Erythroblast (primary cell): ENCODE measurements at places on chromosomes 3 and 15.
A peak's percentile ranks its signal among the peaks of the same experiment; 100 is the strongest.

GRCh38 chr15:59699810-59700431 lies 10.8 kb upstream of the BNIP2 start:
- no peak for DNase-seq

- no peak for DNase-seq
Observed at GRCh38 chr3:127780536-127781400, 41.5 kb downstream of the MGLL start.

DNA sequence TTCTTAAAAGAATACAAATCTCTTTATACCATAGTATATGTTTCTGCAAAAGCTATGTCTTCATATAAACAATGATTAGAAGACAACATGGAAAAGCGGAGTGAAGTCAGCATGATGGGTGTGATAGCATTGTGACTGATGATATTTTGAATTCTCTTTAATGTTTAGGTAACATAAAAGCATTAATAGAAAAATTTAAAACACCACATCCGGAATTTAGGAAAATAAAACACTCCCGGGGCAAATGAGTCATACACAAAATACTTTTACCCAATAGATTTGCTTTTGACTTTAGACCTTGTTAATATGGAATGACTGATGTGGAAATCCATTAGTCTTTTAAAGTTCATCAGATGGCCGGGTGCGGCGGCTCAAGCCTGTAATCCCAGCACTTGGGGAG lies 134.7 kb downstream of the P3H2 start:
- DNase-seq: no peak

GRCh38 chr15:101439285-101439919 lies 50.1 kb downstream of the PCSK6 start:
- no peak for DNase-seq

DNA sequence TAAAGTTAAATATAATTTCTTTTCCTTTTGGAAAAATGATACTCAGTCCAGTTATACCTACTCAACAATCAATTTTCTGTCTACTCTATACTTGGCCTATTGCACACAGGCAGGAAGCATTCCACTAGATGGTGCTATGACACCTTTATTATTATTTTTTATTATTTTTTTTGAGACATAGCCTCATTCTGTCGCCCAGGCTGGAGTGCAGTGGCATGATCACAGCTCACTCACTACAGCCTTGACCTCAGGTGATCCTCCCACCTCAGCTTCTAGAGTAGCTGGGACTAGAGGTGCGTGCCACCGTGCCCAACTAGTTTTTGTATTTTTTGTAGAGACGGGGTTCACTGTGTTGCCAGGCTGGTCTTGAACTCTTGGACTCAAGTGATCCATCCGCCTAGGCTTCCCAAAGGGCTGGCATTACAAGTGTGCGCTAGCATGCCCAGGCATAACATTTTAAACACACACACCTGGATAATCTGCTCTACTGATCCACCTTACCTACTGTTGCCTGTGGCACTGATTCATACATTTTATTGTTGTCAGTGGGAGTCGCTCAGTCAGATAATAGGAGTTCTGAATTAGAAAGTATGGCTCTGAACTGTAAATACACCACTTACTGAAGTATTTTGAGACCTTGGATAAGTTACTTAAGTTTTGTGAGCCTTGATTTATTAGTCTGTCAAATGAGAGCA lies 56.2 kb downstream of the EIF3J start:
- peak; percentile 23 for DNase-seq

GRCh38 chr3:119175872-119176756 lies 2.7 kb downstream of the UPK1B start:
- DNase-seq: no peak

- DNase-seq: peak; percentile 70
Observed at GRCh38 chr3:122730240-122730639, 49.6 kb downstream of the PARP14 start.

DNA sequence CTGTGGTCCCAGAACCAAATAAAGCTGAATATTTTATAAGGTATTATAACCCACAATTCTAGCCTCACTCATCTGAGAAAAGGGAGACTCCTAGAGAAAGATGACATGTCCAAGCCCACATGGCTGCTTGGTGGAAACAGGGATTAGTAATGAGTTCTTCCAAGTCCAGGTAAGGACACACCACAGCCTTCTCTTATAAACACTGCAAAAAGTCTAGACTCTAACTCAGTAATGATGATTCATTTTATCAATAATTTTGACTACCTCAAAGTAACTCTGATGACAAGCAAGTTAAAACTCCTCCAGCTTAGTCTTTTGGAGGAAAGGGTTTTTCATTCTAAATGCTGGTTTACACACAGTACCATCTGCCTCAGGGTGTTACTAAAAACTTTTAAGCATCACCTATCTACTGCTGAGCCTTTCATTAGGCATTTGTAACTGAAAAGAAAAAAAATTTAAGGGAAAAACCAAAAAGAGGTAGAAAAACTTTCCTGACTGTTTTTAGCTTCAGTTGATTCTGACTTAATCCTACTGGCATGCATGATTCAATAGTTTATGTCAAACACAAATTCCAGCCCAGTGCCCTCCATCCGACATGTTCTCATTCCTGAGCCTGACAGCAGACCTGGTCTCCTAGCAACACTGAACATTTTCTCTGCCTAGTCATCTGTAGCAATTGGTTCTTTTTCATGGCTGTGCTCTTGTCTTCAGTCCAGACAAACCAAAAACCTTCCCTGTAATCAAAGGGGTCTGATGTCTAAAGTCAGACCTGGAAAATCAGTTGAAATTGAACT lies 43.9 kb downstream of the P3H2 start:
- no peak for DNase-seq

DNA sequence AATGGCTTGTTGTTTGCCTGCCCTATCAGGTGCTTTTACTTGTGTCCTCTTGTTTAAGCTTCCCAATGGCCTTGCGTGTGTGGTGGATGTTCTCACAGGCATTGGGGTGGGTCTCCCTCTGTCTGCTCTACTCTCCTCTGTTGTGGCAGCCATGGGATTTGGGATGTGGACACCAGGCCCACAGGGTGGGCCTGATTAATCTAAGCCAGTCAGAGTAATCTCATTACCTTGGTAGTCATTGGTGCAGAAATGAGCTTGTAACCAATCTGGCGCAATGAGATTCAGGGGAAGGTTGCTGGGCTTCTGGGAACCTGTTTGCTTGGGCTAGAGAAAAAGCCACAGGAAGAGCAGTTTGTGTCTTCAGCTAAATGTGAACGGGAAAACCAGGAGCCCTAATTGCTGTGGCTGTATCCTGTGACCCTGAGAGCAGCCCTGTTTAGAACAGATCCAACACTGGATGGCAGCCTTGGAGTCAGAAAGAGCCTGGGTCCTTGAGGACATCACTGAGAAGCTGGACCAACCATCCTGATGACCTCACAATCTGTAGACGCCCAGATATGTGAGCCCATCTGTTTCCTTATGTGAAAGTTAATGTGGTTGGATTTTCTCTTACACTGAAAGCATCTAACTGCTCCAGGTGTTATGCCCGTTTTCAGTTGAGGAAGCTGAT lies 157.3 kb upstream of the UBE2E1 start:
- DNase-seq: no peak

DNA sequence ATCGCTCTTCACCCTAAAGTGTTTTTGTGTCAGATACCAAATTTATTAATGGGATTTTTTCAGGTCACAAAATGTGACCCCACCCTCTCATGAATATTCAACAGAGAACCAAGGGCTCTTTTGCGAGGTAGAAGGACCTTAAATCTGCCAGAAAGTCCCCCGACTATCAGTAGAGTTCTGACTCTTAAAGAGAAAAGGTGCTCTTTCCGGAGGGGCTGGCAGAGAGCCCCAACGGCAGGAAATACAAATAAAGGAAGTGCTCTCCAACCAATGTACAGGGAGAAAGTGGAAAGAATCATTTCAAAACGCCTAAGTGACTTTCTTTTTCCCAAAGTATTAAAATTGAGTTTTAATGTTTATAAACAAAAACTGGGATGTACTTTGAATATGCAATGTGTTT lies 517.2 kb downstream of the FOXP1 start:
- no peak for DNase-seq

- DNase-seq: no peak
Observed at GRCh38 chr3:23459889-23460546, 256.9 kb downstream of the UBE2E2 start.

GRCh38 chr3:193982258-193982659 lies 153.7 kb upstream of the HES1 start:
- no peak for DNase-seq

GRCh38 chr3:28224430-28224829 lies 17.0 kb upstream of the CMC1 start:
- no peak for DNase-seq

DNA sequence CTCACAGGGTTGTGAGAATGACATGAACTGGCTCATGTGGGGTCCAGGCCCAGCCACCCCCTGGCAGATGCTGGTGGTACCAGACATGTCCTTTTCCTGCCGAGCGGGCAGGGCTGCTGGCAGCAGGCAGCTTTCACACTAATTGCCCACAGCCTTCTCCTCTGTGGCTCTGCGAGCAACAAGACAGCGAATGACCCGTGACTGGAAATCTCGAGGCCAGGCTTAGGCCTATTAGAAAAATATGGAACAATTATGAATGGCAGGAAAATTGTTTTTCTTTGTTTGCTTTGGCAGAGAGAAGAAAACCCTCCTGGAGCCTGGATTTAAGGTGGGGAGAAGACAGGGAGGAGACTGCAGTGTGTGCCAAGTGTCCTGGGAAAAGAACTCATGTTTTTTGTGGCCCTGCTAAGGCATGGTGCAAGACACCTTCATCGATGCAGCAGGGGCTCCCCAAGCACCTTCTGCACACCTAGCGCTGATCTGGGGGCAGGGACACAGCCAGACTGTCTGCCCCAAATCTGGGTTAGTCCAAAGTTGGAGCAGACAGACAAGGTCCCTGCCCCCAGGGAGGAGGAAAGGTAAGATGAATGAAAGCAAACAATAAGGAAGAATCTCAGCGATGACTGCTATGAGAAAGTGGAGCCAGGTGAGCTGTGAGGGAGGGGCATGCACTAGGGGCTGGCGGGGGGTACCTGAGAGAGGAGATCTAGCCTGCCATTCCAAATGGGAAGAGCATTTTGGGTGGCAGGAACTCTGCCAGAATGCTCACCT lies 193.8 kb upstream of the TLE3 start:
- DNase-seq: no peak

DNA sequence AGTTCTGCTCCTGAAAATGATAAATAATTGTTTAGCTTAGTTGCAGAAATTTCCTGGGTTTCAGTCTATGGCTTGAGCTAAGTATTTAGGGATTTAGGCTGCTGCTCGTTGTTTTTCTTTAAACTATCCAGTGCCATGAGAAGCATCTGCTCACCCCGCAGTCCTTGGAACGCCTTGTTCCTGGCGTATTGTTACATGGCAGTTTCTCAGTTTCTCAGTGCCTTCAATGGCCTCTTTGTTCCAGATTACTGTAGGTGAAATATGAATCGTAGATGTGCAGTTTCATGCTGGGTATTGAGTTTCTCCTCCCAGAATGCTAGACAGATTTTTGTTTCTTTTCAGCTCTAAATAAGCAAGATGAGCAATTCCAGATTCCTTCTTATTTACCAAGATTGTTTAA lies 269.5 kb upstream of the GBE1 start:
- no peak for DNase-seq

DNA sequence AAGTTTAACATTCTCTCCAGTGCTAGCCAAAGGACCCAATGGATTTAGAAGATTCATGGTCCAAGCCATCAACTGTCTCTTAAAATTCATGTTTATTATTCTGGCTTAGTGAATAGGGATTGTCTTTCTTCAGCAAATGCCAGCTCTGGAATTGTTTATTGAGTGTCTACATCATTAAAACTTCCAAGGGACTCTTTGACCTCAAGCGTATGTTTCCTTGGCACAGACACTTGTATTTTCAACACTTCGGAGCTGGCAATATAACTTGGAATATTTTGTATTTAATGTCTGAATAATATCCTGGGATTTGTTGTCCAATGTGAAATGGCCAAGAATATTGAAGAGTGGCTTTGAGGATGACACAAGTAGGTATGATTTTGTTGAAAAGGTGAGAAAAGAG lies 204.2 kb downstream of the EPHA3 start:
- no peak for DNase-seq

DNA sequence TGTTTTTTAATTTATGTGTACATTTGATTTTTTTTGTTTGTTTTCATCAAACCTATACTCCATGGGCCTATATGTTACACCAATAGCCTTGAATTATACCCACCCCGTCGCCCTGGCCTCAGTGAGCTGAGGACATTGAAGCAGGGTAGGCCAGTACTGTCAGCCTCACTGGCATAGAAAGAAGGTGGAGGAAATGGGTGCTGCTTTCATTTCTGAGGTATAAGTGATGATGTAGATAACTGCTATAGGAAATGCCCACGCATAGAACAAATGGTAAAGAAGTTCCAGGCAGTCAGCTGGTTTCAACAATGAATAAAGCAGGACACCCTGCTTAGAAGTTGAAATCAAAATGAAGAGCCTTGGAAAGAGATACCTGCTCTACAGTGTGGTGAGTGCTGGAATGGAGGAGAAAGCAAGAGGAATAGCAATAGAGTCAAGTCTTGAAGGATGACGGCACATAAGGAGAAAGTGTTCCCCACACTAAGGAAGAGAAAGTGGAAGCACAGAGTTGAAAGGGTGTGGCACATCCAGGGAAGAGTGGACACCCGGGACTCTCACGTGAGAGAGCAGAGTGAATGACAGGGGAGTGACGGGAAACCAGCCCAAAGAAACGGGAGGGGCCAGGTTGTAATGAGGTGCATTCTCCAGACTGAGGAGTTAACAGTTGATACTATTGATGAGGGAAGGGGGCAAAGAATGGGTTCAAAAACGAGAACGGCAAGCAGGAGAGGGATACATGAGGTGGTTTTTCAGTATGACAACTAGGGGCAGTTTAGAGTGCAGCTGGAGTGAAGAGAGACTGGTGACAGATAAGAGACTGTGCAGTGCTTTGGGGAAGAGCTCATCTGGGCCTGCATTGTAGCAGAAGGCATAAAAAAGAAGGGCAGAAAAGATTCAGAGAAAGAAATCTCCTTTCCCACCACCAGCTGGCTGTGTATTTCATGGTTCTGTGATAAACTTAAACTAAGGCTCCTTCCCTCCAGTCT lies 70.5 kb downstream of the KLHL25 start:
- DNase-seq: no peak
